Stimulated activated CD4-positive, alpha-beta T cell treated with anti-CD3 and anti-CD28 coated beads, TNF-alpha, amount 100 ng/mL, for 24 hours (primary cell): ENCODE measurements at places on chromosomes 6 and 20.

DNA sequence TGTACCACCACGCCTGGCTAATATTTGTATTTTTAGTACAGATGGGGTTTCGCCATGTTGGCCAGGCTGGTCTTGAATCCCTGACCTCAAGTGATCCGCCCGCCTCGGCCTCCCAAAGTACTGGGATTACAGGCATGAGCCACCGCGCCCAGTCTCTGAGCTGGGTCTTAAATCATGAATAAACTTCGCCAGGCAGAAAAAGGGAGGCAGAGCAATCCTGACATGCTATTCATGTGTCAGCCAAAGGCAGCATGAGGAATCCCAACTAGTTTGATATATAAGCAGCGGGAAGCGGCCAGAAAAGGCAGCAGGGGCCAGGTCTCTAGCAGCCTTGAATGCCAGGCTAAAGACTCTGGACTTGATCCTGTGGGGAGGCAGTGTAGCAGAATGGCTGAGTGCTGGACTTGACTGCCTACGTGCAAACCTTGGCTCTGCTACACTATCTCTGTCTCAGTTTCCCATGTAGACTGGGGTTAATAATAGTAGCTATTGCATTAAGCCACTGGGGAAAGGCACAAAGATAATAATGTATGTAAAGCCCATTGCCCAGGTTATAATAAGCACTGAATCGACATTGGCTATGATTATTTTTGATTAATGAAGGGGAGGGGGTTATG, 1.8 kb downstream of the PROCR start:
- no peak for DNase-seq

- no peak for DNase-seq
These were observed 371.1 kb downstream of the CDKAL1 start for GRCh38 chr6:20905377-20905776.

- no peak for DNase-seq
These were observed 9.1 kb downstream of the PKIB start for GRCh38 chr6:122619309-122619708.

DNA sequence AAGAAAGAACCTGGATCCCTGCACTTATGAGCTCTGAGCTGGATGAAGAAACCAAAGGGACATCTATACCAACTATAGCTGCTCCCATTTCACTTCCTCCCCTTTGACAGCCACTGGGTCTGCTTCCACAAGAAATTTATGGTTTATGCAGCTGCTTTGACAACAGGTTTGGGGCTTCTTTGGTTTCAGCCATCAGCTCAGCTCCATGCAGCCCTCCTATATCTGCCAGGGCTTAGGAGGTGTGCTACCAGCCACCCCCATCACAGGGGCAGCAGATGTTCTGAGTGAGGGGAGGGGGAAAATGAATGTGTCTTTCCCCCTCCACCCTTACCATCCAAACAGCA, 29.2 kb upstream of the PKHD1 start:
- no peak for DNase-seq

- DNase-seq = no peak
These were observed 128.9 kb downstream of the TMEM200A start for GRCh38 chr6:130494729-130495128.

DNA sequence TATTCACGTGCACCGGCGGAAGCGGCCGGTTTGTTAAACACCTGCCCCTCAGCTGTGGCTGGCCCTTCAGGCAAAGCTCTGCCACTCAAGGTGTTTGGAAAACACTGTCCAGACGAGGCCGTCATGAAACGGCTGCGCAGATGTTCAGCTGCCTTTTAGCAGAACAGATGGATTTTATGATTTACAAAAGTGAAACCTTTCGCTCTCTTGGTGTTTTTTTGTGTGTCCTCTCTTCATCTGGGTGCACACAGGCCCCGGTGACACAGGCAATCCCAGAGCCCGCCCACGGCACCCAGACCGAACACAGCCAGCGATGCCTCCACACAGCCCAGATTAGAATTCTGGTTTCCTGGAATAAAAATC, 397.0 kb downstream of the SMOC2 start:
- DNase-seq = no peak

DNA sequence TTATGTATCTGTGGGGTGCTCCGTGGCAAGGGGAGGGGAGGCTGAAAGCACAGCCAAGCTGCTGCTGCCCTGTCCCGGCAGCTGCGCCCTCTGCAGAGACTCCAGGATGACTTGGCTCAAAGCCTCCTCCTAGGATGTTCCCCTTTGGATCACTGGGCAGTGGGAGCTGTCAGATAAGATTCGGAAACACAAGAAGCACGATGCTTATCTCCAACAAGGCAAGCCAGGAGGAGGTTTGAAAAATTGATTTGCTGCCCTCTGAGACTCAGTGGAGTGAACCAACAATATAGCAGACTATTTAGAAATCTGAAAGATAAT, 776.4 kb downstream of the C6orf118 start:
- DNase-seq = no peak

GRCh38 chr6:13924949-13925881, at the start of gene RNF182:
Gene RNF182, plus strand, starts transcription at chr6:13924952. Its CDS starts 52,168 bp downstream, at chr6:13977120.
- peak; percentile 42 for DNase-seq

DNA sequence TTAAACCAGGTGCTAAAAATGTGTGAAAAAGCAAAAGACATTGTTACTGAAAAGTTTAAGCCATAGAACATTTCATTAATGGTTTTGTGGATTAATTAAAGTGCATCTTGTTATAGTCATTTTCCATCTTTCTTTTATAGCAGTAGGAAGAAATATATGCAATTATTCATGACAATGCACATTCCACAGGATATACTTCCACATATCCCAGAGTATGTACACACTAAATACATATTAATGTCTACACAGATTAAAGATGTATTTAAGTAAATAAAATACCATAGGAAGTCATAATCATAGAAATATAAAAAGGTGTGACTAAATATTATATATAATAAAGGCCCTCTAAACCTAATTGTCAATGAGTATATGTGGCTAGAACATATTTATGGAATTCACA, 578.8 kb downstream of the PHF3 start:
- no peak for DNase-seq
